ENCODE measurements at places on chromosomes 5 and 9.

- DNase-seq = no peak
These were observed 45.3 kb downstream of the SMARCA2 start for GRCh38 chr9:2060424-2060823.

GRCh38 chr5:4939042-4939781 lies 200.9 kb upstream of the ADAMTS16 start:
- DNase-seq = no peak

DNA sequence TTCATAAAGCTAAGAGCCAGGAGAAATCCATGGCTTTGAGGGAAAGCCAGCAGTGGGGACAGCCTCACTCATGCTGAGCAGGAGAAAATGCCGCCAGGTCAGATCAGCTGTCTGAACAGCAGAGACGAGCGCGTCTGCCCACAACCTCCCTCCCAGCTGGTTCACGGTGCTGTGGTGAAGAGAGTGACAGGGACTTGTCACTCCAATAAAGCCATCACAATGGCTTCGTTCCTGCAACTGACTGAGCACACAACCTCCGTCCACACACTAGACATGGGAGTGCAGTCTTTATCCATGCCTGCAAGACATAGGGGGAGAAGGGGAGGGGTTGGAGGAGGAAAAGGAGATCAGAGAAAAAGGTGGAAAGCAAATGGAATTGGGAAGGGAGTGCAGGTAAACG lies 206.9 kb downstream of the GABBR2 start:
- DNase-seq = no peak

- no peak for DNase-seq
These were observed 556.6 kb downstream of the TLE1 start for GRCh38 chr9:81132796-81133195.

GRCh38 chr5:129781594-129781993 lies 33.7 kb downstream of the MINAR2 start:
- no peak for DNase-seq

DNA sequence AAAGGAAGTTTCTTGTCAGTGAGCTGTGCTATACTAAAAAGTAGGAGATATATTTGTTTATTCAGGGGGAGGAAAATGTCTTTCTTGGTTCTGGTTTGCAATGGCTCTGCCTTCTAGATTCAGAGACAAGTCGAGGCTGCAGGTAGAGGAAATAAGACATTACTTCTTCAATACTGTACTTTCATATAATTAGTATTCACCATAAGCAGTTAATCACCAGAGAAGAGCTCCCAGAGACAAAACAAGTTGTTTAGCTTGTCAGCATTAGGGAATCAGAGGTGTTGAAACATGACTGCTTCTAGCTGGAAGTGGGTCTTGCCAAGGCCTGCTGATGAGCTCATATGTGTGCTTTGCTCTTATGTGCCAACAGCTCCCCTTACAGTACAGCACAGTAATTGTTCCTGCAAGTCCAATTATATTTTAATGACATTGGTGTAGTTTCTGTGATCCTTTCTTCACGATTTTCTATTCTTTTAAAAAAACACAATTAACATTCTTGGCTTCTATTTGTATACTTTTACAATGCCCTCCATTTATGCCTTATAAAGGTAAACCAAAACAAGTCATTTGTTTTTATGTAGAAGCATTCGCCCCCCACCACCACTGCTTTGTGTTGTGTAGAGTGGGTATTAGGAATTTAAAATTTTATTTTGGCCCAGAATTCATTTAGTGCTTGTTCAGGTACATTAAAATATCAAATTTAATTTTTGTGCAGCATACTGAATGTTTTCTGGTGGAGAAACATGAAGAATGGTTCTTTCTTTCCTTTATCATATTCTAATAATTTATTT lies 112.2 kb downstream of the RPS23 start:
- DNase-seq = no peak

DNA sequence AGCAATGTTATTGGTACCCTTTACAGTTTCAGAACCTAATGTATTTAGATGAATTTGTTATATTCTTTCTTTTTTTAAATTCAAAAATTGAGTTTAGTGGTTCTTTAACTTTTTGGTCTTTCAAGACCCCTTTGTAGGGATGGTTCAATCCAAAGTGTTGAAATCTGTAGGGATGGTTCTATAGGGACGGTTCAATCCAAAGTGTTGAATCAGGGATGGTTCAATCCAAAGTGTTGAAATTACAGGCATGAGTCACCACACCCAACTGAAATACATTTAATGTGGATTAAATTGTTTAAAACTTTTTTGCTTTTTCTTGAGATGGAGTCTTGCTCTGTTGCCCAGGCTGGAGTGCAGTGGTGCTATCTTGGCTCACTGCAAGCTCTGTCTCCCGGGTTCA lies 30.6 kb downstream of the SNX2 start:
- DNase-seq = no peak

- no peak for DNase-seq
These were observed 58.9 kb downstream of the CAMSAP1 start for GRCh38 chr9:135848341-135849047.

- DNase-seq = no peak
These were observed 175.3 kb downstream of the SLF1 start for GRCh38 chr5:94793816-94794198.

- no peak for DNase-seq
These were observed 156.4 kb downstream of the ST8SIA4 start for GRCh38 chr5:100746730-100747129.

GRCh38 chr9:98796364-98797101 lies at the start of gene ANKS6:
TSS of gene ANKS6 (minus strand) at chr9:98796555. CDS start at chr9:98796491, 64 bp downstream.
- peak; percentile 93 for DNase-seq

DNA sequence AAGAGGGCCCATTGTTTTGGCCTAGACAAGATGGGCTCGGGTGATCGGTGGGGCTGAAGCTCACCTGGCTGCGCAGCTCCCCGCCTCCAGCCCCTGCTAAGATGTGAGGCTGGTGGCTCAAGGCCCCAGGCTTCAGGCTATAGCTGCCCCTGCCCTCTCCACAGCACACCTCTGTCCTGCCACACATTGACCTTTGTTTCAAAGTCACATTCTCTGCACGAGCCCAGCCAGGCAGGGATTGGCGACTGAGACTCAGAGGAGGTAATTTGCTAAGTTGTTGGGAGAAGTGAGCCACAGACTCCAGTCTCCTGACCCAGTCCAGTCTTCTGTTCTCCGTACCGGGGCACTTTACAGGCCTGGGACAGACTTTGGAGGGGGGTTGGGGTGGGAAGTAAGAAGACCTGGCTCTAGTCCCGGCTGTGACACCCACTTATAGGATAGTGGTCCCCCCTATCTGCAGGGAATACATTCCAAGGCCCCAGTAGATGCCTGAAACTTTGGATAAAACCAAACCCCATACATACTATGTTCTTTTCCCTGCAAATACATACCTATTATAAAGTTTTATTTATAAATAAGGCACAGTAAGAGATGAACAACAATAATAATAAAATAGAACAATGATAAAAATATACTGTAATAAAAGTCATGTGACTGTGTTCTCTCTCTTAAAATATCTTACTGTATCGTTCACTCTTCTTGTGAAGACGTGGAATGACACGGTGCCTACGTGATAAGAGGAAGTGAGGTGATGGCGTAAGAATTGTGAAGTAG lies 13.3 kb downstream of the PDGFRB start:
- DNase-seq = no peak

- peak; percentile 60 for DNase-seq
These were observed 12.2 kb upstream of the SLC2A6 start for GRCh38 chr9:133490865-133491655.

DNA sequence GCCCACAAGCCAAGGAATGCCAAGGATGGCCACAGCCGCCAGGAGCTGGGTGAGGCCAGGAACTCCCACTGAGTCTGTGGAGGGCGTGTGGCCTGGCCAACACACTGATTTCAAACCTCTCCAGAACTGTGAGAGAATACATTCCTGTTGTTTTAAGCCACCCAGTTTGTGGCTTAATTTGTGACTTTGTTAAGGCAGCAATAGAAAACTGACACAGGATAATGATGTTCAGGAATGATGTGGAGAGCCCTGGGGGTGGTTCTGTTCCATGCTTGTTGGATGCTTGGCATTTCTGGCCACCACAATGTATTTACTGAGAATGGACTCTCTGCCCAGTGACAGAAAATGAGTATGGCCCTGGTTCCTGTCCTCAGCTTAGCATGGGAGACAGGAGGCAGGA lies 82.8 kb downstream of the DAP start:
- DNase-seq = no peak

- no peak for DNase-seq
These were observed 1525.6 kb downstream of the MAT2B start for GRCh38 chr5:165030971-165031370.

DNA sequence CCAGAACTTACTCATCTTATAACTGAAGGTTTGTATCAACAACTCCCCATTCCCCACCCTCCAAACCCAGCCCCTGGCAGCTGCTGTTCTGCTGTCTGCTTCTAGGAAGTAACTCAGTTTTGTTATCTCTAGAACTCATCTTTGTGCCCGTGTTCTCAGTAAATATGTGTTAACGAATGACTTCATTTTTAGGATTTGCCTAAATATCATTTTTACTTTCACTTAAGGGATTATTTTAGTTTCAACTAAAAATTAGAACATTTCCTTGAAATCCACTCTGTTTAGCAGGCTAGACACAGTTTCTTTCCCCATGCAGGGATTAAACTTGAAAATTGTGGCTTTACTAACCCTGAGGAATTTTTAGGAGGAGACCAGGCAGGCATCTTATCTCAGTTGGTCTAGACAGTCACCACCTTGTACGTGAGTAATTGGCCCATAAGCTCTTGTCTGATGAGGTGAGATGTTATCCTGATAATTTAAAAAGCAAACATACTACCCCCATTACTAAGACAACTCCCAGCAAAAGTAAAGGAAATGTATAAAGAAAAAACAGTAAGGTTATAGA lies 68.2 kb upstream of the TNFAIP8 start:
- DNase-seq = no peak

- no peak for DNase-seq
These were observed 420.8 kb upstream of the BRINP1 start for GRCh38 chr9:119789987-119790386.

GRCh38 chr5:177220576-177220975 lies 82.9 kb downstream of the RAB24 start:
- DNase-seq = no peak

DNA sequence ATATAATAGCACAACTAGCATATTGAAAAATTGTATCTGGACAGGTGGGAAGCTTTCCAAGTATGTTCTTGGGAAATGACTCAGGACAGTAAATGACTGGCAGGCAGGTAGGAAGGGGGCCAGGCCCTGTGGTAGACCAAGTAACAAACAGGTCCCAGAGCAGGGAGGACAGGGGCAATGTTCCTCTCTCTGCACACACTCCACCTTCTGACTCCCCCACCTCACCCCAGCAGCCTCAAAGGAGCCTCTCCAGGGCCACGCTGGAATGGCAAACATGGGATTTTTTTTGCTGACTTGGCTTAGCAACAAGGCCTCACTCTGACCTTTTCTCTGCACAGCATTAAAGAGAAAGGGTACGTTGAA lies 31.1 kb upstream of the IQGAP2 start:
- DNase-seq = no peak

DNA sequence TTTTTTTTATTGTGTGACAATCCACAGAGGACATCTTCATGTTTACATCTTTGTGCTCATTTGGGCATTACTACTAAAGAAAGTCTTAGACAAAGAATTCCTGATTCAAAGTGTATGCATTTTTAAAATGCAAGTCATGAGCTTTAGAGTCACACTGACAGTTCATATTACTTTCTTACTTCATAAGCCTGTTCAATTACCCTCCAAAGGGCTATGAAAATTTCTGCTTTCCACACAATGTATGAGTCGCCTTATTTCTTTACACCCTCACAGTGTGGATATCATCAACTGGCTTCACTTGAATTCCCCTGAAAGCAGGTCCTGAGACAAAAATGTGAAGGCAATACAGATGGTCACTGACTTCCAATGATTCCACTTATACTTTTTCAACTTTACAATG lies 280.4 kb upstream of the PTGER4 start:
- DNase-seq = no peak

- no peak for DNase-seq
These were observed 13.3 kb downstream of the ANXA6 start for GRCh38 chr5:151144275-151144674.

GRCh38 chr9:98558575-98558974 lies 150.2 kb downstream of the GABBR2 start:
- no peak for DNase-seq

- DNase-seq = peak; percentile 73
These were observed 245.4 kb downstream of the MPDZ start for GRCh38 chr9:13033959-13034693.

- DNase-seq = peak; percentile 27
These were observed 39.8 kb upstream of the NXNL2 start for GRCh38 chr9:88494983-88495721.

DNA sequence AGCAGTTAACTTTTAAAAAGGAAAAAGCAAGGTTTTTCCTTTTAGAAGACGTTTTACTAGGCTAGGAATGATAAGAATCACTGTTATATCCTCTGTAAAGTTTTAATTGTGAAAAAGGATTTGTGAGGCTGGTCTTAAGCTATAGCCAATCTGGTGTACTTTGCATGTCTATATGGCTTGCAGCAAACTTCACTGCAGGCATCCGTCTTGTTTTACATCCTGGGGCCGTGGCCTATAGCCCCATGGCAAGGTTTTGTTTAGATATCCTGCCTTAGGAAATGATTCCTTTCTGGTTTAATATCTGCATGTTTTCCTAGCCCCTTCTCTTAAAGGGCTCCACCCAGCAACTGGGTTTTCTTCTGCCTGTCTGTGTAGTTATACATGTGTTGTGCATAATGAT lies 272.8 kb downstream of the ICE1 start:
- no peak for DNase-seq

DNA sequence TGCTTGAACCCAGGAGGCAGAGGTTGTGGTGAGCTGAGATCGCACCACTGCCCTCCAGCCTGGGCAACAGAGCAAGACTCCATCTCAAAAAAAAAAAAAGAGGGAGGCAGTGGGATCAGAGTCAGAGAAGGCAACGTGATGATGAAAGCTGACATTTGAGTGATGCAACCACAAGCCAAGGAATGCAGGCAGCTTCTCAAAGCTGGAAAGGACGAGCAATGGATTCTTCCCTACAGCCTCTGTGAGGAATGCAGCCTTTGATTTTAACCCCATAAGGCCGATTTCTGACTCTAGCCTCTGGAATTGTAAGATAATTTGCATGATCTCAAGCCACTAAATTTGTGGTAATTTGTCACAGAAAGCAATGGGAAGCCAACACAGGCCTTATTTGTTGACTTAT lies 9.8 kb downstream of the TGFBI start:
- DNase-seq = no peak

- DNase-seq = no peak
These were observed 9.8 kb upstream of the SYNPO start for GRCh38 chr5:150630461-150631325.

- peak; percentile 99 for DNase-seq
These were observed 2.0 kb upstream of the LCN12 start for GRCh38 chr9:136949817-136950655.
